Uterus (tissue), 4 donors: ENCODE measurements at places on chromosomes 3 and 15.
A peak's percentile ranks its signal among the peaks of the same experiment; 100 is the strongest.

- no peak for DNase-seq
These were observed 1710.1 kb downstream of the SI start for GRCh38 chr3:163368168-163368567.

- DNase-seq: no peak
These were observed 28.3 kb upstream of the AP3B2 start for GRCh38 chr15:82737975-82738374.

DNA sequence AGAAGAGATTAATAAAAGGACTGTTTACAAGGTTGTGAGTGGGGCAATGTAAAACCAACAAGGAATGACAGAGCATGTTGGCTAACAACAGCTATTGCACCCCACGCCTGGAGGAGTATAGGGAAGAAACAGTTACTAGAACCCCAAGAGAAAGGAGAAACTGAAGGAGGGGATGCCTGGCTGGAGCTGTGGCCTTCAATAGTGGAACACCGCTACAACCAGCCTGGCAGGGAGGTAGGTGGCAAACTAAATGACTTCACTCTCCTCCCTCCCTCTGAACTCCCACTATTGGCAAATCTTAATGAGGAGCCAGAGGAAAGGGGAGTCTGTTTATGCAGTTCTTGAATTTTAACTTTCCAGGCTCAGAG lies 7.2 kb upstream of the CD47 start:
- no peak for DNase-seq

- DNase-seq: no peak
These were observed 26.8 kb downstream of the TARS3 start for GRCh38 chr15:101697488-101697887.

GRCh38 chr3:47429476-47430270 lies 46.1 kb downstream of the SCAP start:
- DNase-seq: no peak

DNA sequence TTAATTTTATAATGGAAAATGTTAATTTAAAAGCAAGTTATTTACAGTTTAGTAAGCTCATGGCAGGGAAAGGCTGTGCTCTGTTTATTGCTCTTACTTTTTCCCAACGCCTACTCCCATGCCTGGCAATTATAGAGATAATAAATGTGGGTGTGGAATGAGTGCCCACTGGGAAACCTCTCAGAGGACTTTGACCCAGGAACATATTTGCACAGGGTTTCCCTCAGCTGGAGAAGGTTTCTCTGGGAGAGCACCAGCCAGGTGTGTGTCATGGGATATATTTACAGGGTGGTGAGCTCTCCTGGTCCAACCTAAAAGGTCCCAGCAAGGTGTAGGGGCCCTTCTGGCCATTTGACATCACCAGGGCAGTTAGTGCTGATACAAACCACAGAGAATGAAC lies 27.9 kb downstream of the ZNF710 start:
- DNase-seq: no peak

- no peak for DNase-seq
These were observed 5.0 kb downstream of the CD86 start for GRCh38 chr3:122060040-122060698.

DNA sequence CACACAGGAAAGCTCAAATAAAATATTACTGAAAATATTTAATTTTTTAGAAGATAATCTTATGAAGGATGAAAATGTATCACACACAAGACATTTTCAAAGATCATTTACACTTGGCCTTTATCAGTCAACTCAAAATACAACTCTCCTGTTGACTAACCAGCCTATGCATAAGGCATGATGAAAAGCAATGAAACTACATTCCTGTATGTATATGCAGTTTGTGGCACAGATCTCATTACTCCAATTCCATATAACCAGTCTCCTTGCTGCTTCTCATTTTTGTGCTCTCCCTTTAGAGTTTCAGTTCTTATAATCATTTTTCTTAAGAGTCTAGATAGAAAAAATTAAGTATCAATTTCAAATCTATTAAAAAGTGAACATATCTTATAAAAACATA lies 25.8 kb downstream of the AQR start:
- no peak for DNase-seq

- peak; percentile 67 for DNase-seq
These were observed 23.7 kb downstream of the ALPK3 start for GRCh38 chr15:84840741-84841429.

DNA sequence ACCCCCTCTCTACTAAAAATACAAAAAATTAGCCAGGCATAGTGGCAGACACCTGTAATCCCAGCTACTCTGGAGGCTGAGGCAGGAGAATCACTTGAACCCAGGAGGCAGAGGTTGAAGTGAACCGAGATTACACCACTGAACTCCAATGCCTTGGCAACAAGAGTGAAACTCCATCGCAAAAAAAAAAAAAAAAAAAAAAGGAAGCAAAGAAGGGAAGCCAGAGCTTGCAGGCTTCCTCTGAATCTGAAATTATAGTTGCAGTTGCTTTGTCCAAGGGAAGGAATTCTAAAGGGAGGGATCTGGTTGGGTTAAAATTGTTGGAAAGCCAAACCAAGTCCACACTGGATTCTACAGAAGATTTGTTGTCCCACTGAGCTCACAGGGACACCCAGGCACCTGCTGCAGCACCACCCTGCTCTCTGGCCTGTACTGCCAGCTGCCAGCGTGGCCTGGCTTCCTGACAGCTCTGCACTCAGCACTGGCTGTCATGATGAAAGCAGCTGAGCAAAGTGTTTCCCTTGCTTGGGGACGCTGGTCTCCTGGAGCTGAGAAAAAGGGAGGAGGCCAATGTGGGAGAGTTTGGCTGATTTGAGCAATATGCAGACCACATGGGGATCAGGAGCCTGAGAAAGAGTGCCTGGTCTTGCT lies 88.8 kb upstream of the HES1 start:
- DNase-seq: no peak

DNA sequence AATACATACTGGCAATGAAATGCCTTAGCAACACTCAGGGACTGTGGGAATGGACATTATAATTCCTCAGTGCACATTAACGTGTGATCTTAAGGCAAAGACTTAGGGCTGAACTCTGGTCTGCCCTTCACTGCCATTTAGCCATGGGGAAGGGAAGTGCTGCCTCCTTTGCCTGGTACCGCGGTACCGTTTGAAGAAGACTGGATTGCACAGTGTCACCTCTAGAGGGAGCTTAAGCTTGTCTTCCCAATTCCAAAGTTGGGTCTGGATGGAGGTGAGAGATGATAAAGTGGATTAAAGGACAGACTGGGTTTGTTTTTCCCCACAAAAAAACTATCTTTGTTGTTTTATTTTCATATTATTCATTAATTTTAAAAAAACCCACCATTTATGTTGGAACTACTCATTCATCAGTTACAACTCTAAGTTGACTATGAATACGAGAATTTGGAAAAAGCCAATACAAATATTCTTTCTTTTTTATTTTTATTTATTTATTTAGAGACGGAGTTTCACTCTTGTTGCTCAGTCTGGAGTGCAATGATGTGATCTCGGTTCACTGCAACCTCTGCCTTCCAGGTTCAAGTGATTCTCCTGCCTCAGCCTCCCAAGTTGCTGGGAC lies 60.0 kb upstream of the SYN2 start:
- DNase-seq: no peak

DNA sequence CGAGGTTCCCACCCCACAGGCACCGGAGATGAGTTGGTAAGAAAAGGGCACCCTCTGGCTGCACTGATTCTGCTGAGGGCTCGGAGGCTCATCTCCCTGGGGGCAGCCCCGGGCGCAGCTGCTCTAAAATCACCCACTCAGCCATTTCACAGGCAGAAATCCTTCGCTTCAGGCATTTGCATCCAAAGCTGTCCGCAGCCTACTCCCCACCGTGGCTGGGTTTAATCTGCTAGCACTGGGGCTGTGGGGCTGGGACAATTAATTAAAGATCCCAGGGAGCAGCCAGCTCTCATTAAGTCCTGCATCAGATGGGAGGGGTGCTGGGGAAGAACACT lies 104.3 kb upstream of the PRR20G start:
- no peak for DNase-seq

- no peak for DNase-seq
These were observed 75.8 kb downstream of the AAGAB start for GRCh38 chr15:67178569-67179210.

DNA sequence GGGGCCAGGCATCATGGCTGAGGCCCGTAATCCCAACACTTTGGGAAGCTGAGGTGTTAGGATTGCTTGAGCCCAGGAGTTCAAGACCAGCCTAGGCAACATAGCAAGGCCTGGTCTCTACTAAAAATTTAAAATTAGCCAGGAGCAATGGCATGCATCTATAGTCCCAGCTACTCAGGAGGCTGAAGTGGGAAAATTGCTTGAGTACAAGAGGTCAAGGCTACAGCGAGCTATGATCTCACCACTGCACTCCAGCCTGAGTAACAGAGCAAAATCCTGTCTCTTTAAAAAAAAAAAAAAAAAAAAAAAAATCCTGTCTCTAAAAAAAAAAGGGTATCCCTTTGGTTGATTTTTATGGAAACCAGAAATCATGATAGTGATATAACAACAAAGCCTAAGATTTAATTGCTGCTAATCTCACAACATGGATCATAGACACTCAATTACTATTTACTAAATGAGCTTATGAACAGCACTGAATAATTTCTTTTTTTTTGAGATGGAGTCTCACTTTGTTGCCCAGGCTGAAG lies 12.1 kb downstream of the PCLAF start:
- no peak for DNase-seq

- DNase-seq: no peak
These were observed 56.4 kb downstream of the UMPS start for GRCh38 chr3:124786511-124787241.

- DNase-seq: no peak
These were observed at the start of gene TNNC1 for GRCh38 chr3:52453496-52454249. TNNC1 (minus strand) TSS chr3:52454041; CDS start chr3:52454015, 26 bp downstream.

DNA sequence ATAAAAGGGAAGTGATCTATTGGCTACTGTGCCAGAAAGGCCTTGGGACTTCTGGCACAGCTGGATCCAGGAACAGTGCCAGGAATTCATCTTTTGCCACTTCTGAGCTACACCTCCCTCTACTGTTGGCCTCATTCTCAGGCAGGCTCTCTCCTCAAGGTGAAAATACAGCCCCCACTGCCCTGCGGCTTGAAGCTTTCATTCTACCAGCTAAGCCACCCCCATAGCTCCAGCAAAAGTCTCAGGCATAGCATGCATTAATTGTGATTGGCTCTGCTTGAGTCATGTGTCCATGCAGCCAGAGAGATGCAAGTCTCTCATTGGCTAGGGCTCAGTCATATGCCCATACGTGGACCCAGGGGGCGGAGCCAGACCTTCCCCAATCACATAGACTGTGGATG lies 142.4 kb downstream of the TPRA1 start:
- DNase-seq: no peak

- DNase-seq: no peak
These were observed 13.6 kb downstream of the ARL6 start for GRCh38 chr3:97778152-97778551.

DNA sequence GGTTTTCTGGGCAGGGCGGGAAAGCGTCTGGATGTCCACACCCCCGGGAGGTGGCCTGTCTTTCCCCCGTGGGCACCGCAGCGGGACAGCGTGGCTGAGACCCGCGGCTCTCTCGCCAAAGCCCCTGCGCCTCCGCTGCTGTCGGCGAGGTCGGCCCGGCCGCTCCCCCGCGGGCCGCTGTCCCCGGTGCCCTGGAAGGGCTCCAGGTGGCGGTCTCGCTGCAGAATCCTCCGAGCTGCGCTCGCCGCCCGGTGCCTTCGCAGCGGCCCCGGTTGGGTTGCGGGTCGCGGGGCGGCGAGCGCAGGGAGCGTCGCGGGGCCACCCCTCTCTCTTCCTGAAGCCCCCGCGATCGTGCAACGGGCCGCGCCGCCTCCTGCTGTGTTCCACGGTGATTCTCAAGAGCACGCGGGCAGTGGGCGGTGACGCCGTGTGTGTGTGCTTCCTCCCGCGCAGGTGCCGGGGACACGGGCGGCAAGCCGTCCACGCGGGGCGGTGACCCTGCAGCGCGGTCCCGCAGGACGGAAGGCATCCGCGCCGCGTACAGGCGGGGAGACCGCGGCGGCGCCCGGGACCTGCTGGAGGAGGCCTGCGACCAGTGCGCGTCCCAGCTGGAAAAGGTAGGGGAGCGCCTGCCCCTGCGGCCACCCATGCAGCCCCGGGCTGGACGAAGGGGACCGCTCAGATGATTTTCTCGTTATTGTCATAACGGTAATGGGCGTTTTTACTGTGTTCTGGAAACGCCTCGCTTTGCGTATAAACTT lies 54.4 kb downstream of the LRRK1 start:
- no peak for DNase-seq

DNA sequence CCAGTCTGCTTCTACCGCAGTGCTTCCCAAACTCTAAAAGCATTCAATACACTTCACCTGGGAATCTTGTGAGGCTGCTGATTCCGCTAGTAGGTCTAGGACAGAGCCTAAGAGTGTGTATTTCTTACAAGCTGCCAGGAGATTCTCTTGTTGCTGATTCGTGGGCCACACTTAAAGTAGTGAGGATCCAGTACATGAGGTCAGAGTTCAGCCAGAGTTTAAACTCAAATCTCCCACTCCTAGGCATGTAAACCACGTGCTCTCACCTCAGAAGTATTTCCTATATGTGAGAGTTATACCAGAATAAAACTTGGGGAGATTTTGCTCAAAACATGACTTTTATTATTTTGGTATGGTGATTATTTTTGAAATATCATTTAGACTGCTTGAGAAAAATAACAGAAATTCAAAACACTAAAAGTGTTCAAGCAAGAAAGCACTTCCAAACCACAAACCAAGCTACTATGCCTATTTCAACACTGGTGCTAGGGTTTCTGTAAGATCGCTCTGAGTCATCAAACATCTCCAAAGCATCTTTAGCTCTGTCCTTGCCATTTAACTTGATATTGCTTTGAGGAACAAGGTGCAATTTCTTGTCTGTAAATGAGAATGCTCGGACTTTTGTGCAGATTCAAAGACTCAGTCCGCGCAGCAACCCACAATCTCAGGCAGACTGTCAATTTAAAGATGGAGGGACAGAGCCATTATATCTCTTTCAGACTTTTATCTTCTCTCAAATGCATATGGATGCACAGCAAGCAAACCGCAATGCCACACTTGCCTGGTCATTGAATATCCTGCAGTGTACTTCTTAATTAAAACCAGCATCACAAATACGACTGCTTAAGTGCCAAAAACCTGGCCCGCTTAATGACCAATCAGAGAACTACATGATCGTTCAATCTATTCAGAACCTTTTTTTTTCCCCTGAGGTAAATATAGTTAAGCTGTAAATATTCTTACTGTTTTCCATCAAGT lies 59.8 kb downstream of the AGTR1 start:
- no peak for DNase-seq

- no peak for DNase-seq
These were observed 46.6 kb downstream of the FBLN2 start for GRCh38 chr3:13595485-13595884.
